ENCODE measurements at places on chromosomes 5 and 9. TPM values are rescaled to one million over a fixed set of nuclear protein-coding genes. Genes with fewer than 3 reads are reported as not detected.

AFAP1L1 gene
- 21.9 TPM for polyA plus RNA-seq

DNA sequence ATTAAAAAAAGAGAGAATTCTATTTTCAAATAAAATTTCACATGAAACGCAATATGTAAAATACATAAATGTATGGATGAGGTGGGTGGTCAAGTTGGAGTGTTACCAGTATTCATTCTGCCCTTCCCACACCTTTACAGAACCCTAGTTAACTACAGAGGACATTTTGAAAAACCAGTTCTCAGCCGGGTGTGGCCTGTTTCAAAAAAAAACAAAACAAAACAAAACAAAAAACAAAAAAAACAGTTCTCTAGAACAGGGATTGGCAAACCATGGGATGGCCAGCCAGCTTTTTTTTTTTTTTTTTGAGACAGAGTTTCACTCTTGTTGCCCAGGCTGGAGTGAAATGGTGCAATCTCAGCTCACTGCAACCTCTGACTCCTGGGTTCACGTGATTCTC is 28.4 kb upstream of the HK3 start:
- DNase-seq = no peak

GRCh38 chr9:127197861-127198430 is 66.6 kb upstream of the GARNL3 start:
- no peak for DNase-seq

NPR3 gene
- polyA plus RNA-seq = 34.5 TPM

- DNase-seq = no peak
These were observed 99.2 kb upstream of the IQGAP2 start for GRCh38 chr5:76303921-76304320.

DNA sequence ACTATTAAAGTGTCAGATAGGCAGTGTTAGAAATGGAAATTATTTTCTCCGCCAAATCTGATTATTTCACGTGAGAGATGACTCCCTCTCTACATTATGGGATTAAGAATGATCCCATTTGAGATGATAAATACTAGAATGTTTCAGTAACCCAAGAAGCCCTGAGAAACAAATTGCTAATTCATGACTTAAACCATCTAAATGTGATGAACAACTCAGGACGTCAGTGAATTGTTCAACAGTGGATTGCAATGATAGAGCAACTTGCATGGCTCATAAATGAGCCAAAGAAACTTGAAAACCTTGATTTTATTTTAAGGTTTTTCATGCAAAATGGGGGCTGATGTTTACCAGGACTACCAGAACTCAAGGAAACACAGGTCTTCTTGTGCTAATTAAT is 350.5 kb upstream of the WWC1 start:
- DNase-seq = no peak

DNA sequence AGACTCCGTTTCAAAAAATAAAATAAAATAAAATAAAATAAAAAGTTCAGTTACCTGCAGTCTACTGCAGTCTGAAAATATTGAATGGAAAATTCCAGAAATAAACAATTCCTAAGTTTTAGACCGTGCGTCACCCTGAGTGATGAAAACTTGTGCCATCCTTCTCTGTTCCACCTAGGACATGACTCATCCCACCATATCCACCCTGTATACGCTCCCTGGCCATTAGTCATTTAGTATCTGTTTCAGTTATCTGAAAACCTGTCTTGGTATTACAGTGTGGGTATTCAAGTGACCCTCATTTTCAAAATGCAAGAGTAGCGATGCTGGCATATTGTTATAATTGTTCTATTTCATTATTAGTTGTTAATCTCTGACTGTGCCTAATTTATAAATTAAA is 51.8 kb upstream of the TEX48 start:
- no peak for DNase-seq

TAF11L5 gene
- not detected for polyA plus RNA-seq
